ENCODE measurements at places on chromosomes 11 and 22. TPM values are rescaled to one million over a fixed set of nuclear protein-coding genes. Genes with fewer than 3 reads are reported as not detected.
A peak's percentile ranks its signal among the peaks of the same experiment; 100 is the strongest.

The TUB gene
- polyA plus RNA-seq: not detected

DNA sequence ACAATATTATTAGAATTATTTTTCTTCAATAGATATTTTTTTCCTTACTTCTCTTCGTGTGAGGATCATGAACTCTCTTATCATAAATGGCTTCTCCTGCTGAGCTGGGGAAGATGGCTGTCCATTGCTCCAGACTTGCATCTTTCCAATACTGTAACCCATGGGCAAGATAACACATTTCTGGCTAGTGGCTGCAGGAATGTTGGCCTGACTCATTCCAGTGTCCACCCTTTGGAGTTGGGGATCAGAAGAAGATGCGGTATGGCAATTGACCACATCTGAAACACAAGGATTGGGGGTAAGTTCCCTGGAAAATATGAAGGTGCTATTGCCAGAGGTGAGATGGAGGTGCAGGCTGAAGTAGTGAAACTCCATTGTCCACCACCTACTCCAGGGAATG lies 92.8 kb downstream of the FAR1 start:
- no peak for DNase-seq
- peaks cover 4% of the 10 kb centered on the region for H3K27me3 ChIP-seq
- H3K27ac ChIP-seq: no peak overlapping the region
- no peaks in the 10 kb centered on the region for H3K4me1 ChIP-seq

The LMNTD2 gene
- polyA plus RNA-seq: 0.79 TPM

DNA sequence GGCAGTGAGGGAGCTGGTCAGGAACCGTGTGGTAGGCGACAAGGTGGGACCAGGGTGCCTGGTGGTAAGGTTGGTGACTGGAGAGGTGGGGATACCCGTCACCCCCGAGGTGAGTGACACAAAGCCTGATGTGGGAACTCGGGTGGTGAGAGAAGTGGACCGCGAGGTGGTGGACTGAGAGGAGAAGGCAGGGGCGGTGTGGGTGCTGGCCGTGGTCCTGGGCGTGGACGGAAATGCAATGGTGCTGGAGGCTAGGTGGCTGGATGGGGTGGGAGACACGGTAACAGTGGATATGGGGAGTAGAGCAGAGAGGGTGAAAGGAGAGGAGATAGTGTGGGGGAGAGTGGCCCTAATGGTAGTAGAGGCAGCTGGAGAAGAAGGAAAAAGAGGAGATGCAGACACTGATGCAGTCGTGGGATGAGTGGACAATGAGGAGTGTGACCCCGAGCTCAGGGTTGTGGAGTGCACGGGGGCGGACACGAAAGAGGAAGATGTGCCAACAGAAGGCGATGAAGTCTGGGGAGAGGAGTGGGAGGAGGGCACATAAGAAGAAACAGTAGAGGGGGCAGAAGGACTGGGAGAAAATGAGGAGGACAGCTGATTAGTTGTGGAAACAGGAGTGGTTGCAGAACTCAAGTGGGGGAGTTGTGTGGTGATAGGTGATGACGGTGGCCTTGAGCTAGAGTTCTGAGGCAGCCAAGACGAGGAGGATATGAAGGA lies 20.5 kb downstream of the MUC6 start:
- H3K4me3 ChIP-seq: no peak overlapping the region
- no peak for DNase-seq
- no peaks in the 10 kb centered on the region for H3K4me1 ChIP-seq
- H3K27me3 ChIP-seq: no peaks in the 10 kb centered on the region
- no peak overlapping the region for H3K27ac ChIP-seq

The STX5 gene
- 28.2 TPM for polyA plus RNA-seq

- H3K27ac ChIP-seq: no peak overlapping the region
- H3K27me3 ChIP-seq: no peaks in the 10 kb centered on the region
- H3K4me3 ChIP-seq: no peak overlapping the region
Observed at GRCh38 chr11:87859636-87860035, 315.6 kb downstream of the RAB38 start.

The SOX10 gene
- polyA plus RNA-seq: not detected

DNA sequence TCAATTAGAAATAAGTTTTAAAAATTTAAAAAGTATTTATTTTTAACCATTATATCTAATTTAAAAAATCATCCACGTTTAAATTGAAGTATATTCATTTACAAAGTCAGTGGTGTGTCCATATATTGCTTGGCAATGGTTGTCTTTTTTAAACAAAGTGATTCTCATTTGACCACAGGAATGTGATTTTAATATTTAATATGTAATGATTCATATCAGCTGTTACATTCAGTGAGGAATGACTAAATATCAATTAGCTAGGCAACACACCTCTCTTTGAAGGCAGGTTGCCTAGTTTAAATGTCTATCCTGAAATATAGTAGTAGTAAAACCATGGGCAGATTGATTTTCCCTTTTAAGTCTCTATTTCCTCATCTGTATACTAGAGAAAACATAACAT lies 392.2 kb upstream of the CCDC179 start:
- H3K4me1 ChIP-seq: no peaks in the 10 kb centered on the region
- no peak for DNase-seq
- H3K4me3 ChIP-seq: no peak overlapping the region
- H3K27me3 ChIP-seq: no peaks in the 10 kb centered on the region
- no peaks in the 10 kb centered on the region for H3K36me3 ChIP-seq

GRCh38 chr11:104817973-104818372 lies 80.3 kb downstream of the CASP12 start:
- no peaks in the 10 kb centered on the region for H3K4me1 ChIP-seq
- H3K36me3 ChIP-seq: no peaks in the 10 kb centered on the region
- no peak overlapping the region for H3K27ac ChIP-seq

DNA sequence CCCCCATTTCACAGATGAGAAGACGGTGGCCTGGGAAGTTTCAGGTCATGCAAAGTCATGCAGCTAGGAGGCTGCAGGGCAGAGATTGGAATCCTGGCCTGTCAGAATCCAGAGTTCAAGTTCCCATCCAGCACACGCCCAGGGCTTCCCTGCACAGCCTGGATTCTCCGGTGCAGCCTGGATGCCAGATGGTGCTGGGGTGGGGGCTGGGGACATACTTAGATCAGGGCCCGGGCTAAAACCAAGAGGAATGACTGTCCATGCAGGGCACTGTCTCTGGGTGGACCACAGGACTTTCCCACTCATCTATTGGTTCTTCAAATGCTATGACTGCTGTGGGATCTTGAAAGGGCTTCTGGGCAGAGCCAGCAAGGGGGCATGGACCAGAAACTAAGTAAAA lies 24.6 kb downstream of the LMO1 start:
- no peaks in the 10 kb centered on the region for H3K27me3 ChIP-seq
- no peak overlapping the region for H3K27ac ChIP-seq
- no peak overlapping the region for H3K4me3 ChIP-seq
- no peaks in the 10 kb centered on the region for H3K36me3 ChIP-seq

The ZC3H12C gene
- polyA plus RNA-seq: 0.15 TPM

- H3K4me1 ChIP-seq: no peaks in the 10 kb centered on the region
- H3K27me3 ChIP-seq: no peaks in the 10 kb centered on the region
- H3K36me3 ChIP-seq: no peaks in the 10 kb centered on the region
- no peak overlapping the region for H3K27ac ChIP-seq
- DNase-seq: peak; percentile 35
Observed at GRCh38 chr11:134583397-134583990, 171.5 kb upstream of the B3GAT1 start.

Measured in CD4-positive, CD25-positive, alpha-beta regulatory T cell (primary cell).